Posterior vena cava (tissue), 2 donors: ENCODE measurements at places on chromosomes 16 and 17. TPM values are rescaled to one million over a fixed set of nuclear protein-coding genes. Genes with fewer than 3 reads are reported as not detected.

Gene UTS2R
- not detected for total RNA-seq

Gene NOG
- 1.3 TPM for total RNA-seq

DNA sequence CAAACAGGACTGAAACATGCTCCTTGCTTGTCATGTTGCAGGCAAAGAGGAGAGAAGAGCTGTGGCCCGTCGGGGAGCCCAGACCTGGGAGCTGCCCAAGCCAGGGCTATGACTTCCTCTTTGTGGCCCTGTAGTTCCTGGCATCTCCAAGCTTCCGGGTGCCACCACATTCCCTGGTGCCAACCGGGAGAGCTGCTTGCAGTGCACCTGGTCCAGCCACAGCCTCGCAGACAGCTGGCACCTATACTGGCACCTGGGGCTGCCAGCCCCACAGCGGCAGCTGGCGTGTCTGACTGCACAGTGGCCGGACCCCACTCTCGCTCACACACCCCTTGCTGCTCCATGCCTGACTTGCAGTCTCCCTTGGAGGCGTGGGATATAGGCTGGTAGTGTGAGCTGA is 37.1 kb upstream of the FOXJ1 start:
- DNase-seq, result no peak

- DNase-seq, result no peak
Observed at GRCh38 chr16:86458149-86458777, 52.1 kb upstream of the FOXF1 start.

DNA sequence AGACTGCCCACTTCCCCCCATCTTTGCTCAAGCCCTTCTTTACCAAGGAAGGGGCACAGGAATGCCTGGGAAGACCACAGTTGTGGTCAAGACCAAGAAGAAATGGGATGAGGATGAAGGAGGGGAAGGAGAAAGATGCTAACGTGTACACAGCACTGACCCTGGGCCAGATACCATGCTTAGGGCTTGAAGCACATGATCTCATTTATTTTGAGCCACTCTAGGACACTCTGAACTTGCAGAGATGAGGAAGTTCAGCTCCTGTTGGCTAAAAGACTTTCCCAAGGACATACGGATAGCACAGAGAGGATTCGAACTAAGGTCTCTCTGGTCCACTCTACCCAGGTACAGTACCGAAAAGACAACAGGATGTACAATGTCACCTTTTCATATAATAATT is 42.6 kb downstream of the PIK3R5 start:
- no peak for DNase-seq

Gene CD7
- total RNA-seq, result 3.0 TPM

DNA sequence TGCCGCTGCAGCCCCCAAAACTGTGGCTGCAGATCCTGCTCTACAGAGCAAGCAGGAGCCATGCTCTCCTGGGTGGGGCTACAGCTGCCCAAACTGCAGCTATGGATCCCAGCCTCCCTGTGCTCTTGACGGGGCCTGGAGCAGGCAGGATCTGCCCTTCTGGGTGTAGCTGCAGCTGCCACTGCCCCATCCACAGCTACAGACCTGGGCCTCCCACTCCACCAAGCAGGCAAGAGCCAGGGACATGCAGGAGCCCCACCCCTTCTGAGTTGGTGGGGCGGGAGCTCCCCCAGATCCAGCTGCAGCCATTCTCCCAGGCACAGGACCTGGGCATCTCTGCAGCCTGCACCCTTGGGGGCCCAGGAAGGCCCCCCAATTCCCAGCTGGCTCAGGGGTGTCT is 551.2 kb upstream of the CA10 start:
- DNase-seq, result no peak

- DNase-seq, result no peak
Observed at GRCh38 chr17:8289103-8289397, 580 bp downstream of the RANGRF start.

DNA sequence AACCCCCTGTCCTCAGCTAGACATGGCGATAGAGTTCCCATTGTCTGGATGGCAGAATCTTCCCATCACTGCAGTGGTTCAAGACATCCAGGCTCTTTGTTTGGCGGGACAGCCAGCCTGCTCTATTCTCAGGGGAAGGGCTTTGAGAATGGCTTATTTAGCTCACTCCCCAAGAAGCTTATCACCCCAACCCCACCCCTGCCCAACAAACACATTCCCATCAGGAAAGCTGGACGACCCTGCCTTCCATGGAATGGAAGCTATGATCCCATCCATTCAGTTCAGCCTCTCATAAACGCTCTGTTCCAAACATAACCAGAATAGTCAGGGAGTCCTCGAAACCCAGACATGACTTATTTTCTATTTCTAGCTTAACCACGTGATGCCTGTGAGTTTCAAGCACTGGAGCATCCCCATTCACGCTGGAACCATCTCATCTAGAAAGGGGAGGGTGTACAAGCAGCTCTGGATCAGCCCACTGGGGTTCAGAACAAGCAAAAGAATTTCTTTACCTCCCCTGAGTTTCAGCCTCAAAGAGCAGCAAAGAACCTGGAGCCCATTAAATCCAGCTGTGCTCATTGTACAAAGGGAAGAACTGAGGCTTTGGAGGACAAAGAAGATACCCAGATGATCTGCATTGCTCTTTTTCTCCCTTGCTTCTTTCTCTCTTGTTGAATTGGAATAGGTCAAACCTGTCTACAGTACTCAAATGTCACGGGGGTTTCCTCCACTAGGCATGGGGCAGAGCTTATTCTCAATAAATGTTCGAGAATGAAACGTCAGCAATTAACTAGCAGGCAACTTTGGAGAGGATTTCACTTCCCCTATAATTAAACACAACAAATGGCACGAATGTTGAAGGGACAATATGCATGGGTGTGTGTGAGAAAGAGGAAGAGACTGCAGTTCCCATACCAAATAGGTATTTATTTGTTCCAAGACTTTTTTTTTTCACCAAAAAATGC is 93.1 kb downstream of the XYLT1 start:
- DNase-seq, result peak; percentile 53

Gene PAQR4
- total RNA-seq, result 2.5 TPM

- no peak for DNase-seq
Observed at GRCh38 chr16:75908331-75909117, 182.2 kb upstream of the CPHXL start.

DNA sequence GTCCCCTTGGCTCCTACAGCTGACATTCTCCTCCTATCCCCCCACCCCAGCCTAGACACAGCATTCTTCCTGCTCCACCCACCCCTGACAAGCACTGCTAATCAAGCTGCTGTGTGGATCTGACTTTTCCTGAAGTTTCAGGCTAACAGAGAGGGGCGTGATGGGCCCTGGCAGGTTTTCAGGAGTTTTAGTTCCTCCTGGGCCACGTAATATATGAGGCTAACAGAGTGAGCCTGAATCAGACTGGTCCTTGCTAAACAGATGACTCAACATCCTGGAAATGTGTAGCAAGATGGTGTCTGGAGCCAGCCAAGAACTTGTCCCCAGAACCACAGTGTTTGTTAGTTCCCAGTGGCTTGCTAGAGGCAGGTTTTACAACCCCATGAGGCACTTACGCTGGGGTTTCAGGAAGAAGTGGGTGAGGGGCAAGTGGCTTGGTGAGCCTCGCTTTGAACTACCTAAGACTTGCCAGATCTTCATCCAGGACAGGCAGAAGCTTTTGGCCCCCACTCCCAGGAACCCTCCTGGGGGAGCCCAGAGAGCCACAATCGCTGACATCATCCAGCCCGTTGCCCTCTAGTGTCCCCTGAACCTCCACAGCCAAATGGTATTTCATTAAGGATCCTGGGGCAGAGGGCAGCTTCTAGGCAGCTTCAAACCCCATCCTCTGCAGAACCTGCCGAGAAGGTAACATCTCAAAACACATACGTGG is 15.9 kb downstream of the TMEM92 start:
- DNase-seq, result peak; percentile 93

Gene MTHFSD
- total RNA-seq, result 11.8 TPM

Gene USP7
- total RNA-seq, result 72.2 TPM

Gene HID1
- 11.7 TPM for total RNA-seq

DNA sequence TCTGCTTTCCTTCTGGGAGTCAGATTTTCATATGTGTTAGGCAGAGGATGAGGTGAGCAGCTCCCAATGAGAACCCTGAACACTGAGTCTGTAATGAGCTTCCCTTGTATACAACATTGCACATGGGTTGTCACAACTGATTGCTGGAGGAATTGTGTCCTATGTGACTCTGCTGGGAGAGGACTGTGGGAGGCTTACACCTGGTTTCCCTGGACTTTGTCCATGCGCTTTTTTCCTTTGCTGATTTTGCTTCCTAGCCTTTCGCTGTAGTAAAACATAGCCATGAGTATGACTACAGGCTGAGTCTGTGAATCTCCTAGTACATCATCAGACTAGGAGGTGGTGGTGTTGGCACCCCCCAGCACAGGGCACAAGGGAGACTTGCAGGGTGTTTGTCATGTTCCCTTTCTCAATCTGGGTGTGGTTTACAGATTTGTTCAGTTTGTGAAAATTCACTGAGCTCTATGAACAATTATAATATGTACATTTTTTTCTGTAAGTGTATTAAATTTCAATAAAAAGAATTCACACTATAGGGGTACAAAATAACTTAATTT is 1.7 kb upstream of the PLK1 start:
- no peak for DNase-seq

- DNase-seq, result peak; percentile 60
Observed at GRCh38 chr17:31400481-31400950, 9.0 kb downstream of the RAB11FIP4 start.

DNA sequence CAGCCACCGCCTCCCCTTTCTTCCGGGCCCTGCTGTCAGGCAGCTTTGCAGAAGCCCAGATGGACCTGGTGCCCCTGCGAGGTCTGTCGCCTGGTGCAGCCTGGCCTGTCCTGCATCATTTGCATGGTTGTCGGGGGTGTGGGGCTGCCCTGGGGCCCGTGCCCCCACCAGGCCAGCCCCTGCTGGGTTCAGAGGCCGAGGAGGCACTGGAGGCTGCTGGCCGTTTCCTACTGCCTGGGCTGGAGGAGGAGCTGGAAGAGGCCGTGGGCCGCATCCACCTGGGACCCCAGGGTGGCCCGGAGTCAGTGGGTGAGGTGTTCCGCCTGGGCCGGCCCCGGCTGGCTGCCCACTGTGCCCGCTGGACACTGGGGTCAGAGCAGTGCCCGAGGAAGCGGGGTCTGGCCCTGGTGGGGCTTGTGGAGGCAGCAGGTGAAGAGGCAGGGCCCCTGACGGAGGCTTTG is 5.5 kb upstream of the TGFB1I1 start:
- peak; percentile 71 for DNase-seq

GRCh38 chr17:63039342-63039741 is 73.3 kb downstream of the TANC2 start:
- no peak for DNase-seq

Gene BAIAP3
- 0.56 TPM for total RNA-seq

DNA sequence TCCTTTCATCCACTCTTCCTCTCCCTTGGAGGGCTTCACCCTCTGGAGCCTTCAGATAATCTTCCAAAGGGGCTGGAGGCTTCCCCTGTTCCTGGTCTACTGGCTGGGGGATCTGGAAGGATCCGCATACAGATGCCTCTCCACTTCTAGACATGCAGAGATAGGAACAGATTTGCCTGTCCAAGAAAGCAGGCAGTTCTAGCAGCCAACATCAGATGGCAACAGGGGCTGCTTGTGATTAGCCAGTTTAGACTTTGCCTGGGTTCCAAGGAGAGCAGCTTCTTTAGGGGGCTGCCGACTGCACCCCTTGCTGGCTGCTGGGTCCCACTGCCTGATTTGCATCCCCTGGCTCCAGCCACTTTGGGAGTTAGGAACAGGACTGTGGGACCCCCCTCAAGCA is 6.2 kb upstream of the CD300A start:
- no peak for DNase-seq

- peak; percentile 91 for DNase-seq
Observed at GRCh38 chr16:66604376-66605176, at the start of gene CMTM3. TSS of gene CMTM3 (plus strand) at chr16:66604704. CDS start at chr16:66604806, 102 bp downstream.

DNA sequence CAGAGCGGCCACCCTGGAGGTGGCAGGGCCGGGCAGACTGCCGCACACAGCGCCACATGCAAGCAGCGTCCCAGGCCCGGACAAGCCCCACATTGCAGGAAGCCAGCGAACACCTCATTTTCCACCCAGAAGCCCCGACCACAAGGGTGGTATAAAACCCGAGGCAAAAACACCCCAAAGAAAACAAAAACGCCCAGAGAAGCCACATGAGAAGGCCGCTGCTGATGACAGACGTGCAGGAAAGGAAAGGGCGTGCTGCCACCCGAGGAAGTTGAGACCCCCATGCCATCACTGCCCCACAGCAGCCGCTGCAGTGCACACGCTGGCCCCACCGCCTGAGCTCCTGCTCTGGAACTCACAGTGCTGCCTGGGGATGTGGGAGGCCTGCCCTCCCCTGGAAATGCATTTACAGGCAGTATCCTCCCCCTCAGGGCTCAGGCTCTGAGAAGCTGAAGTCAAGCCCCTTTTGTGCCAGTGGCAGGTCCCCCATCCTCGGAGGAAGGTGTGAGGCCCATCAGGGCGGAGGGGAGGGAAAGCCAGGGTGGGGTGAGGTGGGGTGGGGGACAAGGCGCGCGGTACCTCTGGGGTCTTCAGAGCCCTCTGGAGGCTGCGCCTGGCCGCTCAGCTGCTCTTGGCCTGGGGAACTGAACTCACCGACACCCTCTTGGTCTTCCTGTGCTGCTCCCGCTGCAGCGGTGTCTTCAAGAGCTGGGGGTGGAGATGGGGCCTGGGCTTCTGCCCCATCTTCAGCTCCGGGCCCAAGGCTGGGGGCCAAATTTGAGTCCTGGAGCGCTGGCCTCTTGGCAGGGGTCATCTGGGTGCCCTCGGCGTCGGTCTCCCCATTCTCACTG is 62.0 kb downstream of the IL21R start:
- peak; percentile 77 for DNase-seq

Gene TAT
- total RNA-seq, result not detected

GRCh38 chr17:38562903-38563302 is 42.8 kb downstream of the SRCIN1 start:
- no peak for DNase-seq

- DNase-seq, result no peak
Observed at GRCh38 chr17:29620271-29620670, 2.4 kb downstream of the CORO6 start.

- no peak for DNase-seq
Observed at GRCh38 chr17:66255112-66255511, 25.9 kb upstream of the APOH start.

Gene PRSS22
- total RNA-seq, result not detected

Gene RAB37
- 1.6 TPM for total RNA-seq

- DNase-seq, result no peak
Observed at GRCh38 chr16:69073181-69073702, 32.2 kb upstream of the HAS3 start.

DNA sequence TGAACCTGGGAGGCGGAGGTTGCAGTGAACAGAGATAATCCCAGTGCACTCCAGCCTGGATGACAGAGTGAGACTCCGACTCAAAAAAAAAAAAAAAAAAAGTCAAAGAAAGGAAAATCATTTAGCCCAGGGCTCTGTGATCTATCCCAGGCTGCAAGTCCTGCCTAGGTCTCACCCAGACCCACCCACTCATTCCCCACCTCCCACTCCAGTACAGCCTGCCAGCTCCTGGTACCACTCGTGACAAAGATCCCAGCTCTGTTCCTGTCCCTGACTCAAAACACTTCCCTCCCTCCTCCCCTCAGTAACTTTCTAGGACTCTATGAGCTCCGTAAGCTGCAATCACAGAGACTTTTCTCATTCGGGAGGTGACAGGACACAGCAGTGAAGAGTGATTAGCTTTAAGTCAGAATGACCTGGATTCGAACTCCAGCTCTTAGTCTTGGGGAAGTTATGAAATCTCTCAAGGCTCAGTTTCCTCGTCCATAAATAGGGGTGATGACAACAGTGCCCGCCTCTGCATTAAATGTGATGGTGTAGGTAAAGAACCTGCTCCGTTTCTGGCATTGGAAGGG is 28.0 kb upstream of the MRPS23 start:
- DNase-seq, result no peak

Gene PLCG2
- 24.5 TPM for total RNA-seq

Gene TNFSF13
- 33.3 TPM for total RNA-seq

GRCh38 chr16:68370581-68371275 is 59.9 kb downstream of the PRMT7 start:
- DNase-seq, result no peak

Gene PPM1E
- 0.19 TPM for total RNA-seq
